NCI-H1417 treated with DMSO at 0.1 percent for 48 hours (cell line): ENCODE measurements at places on chromosomes 6 and 20.

DNA sequence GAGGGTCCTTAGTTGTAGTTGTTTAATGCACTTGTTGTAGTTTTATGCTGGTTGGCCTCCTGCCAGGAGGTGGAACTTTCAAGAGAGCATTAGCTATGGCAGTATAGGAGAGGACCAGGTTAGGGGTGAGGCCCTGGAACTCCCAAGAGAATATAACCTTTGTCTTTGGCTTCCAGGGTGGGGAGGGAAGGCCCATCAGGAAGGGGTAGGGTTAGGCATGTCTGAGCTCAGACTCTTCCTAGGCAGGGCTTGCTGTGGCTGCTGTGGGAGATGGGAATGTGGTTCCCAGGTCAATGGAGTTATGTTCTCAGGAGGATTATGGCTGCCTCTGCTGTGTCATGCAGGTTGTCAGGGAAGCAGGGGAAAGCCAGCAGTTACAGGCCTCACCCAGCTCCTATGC lies 20.0 kb upstream of the GABRR1 start:
- DNase-seq, result no peak

- peak; percentile 55 for DNase-seq
Observed at GRCh38 chr6:56370561-56371211, 123.3 kb upstream of the COL21A1 start.

DNA sequence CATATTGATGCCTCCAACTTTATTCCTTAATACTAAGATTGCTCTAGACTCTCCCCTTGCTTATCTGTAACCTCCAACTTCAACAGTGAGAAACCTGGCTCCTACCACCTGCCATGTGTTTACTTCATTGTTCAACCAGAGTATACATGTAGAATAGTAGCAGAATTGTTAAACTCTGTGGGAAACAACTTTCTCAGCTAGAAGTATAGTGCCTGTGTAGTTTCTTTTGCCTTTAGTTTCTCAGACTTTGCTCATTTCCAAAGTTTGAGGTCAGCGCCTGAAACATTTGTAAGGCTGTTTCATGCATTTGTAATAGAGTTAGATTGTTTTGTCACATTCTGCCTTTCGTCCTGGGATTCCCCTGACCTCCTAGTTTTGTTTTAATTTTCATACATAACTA lies 34.9 kb upstream of the HECA start:
- no peak for DNase-seq

GRCh38 chr20:49615401-49616153 lies 47.6 kb upstream of the PTGIS start:
- DNase-seq, result no peak

- no peak for DNase-seq
Observed at GRCh38 chr6:170260686-170261085, 30.2 kb downstream of the DLL1 start.

DNA sequence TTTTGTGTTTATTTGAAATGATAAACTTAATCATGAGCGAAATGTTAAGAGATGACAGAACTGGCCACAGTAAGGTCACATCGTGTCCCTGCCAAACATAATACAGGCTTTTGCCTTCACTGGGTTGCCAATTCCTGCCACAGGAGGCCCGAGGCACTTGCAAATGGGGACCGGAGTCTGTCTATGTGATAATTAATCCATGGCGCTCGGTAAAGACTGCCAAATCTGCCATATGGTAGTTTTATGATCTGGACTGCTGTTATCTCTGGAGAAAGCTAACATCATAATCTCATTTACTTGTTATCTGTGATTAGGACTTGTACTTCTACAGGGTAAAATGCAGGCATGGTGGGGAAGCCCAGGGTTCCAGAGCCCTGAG lies 170.5 kb upstream of the TSHZ2 start:
- no peak for DNase-seq

DNA sequence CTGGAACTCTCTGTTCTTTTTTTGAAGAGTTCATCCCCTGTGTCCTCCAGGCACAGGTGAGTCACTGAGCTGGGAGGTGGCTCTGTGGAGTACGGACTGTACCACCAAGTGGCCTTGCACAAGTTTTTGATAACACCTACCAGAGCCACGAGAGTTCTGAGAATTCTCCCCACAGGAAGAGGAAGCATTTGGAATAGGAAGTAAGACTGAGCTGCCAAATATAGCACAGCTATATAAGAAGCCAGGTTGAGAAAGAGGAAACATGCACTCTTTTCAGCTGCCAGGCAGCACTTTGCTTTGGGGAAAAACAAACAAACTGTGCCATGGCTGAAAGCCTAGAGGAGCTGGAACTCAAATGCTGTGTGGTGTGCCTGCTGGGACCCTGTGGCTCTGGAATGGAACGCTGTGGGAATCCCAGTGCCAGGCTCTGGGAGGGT lies 70.8 kb upstream of the RIPOR2 start:
- DNase-seq, result no peak

DNA sequence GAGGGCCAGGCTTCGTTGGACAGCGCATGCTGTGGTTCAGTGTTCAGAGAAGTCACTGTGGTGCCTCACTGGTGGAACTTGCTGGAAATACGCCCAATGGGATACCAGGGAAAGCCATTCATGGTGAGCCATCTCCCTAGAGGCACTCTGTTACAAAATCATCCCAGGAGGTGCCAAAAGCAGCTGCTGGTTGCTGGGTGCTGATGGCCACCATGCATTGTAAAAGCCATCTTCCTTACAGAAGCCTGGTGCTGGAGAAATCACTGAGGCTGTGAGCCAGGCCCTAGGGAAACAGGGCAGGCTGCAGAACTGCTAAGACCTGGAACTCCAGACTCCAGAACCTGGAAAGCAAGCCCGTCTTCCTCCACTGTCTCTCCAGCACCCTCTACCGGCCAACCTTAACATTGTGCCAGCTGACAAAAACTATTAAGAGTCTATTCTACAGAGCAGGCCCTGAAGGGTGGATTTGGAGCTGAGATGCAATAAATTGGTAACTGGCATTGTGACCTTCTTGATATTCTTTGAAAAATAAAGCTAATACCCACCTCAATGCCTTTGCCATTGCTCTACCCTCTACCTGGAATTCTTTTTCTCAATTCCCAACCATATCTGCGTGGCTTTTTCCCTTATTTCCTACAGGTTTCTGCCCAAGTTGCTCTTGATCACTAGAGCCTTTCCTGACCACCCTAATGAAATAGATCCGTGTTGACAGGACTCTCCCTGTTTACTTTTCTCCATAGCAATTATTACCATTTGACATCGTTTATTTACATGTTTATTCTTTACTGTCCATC lies 18.5 kb downstream of the SNRPB start:
- peak; percentile 56 for DNase-seq

DNA sequence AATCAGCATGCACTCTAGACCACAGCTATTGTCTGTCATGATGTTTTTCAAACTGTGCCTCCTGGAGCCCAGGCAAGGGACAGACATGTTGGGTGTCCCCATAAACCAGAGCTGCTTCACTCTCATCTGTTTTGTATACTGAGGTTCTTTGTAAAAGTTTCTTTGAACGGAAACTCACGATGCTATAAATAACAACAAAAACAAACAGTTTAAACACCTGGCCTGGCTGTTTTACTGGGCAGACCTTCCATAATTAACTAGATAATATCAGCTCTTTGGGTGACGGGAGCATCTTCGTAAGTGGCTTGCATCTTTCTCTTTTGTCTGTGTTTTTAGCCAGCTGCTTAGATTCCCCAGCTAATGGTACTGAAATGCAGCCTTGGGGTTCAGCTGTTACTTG lies 190.3 kb downstream of the ZDHHC14 start:
- DNase-seq, result no peak

DNA sequence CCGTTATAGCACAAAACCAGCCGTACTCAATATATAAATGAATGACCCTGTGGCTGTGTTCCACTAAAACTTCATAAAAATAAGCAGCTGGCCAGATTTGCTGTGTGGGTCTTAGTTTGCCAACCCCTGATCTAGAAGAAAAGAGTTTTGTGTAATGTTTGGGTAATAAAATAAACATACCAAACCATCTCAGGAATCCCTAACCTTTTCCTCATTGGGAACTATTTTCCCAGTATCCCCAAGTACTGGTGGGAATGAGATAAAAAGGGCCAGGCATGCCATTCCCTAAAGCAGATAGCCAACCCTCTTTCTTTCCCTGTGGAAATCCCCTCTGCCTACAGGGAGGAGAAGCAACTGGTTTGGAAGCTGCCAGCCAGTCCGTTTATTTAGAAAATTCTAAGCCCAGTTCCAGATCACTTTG lies 169.1 kb upstream of the AKAP12 start:
- no peak for DNase-seq

DNA sequence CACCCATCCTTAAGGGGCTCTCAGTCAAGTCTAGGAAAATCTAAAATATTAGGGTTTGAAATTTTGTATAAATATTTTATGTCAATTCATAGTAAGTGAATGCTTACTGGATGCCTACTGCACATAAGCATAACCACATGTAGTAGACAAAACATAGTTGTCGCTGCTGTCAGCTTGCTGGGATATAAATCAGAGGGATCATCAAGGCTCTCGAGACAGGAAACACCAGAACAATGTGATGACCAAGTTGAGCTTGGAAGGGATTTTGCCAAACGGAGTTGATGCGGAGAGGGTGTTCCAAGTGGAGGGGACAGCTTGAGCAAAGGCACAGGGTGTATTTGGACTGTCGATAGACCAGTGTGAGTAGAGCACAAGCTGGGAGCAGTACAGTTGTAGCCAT lies 105.8 kb upstream of the SUPT3H start:
- no peak for DNase-seq

DNA sequence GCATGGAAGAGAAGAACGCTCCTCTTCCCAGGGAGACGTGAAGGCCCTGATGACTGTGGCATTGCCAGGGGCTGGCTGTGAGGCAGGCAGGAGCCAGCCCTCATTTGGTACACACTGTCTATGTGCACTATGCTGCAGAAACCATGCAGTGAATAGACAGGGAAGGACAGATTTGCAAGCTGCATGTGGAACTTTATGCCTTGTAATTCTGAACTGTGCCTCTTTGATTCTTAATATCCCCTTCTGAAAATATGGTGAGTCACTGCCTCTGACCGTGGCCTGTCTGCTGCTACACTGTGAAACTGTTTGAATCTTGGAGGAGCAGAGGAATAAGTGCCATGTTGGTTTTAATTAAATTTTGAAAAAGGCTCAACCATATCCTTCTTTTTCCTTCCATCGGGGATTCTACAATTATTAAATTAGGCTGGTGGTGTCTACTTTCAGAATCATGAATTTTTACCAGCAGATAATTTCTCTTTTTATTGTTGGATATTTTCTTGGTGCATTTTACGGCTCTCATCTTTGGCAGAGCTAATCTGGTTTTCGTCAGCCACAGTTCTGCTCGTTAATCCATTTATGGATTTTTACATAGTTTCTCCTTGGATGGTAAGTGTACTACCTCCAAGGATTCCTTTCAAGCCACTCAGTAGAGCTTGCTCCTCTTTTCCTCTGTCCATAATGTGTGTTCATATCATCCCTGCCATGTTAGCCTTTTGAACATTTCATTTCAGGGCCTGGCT lies 301.0 kb upstream of the SLC35B3 start:
- no peak for DNase-seq

DNA sequence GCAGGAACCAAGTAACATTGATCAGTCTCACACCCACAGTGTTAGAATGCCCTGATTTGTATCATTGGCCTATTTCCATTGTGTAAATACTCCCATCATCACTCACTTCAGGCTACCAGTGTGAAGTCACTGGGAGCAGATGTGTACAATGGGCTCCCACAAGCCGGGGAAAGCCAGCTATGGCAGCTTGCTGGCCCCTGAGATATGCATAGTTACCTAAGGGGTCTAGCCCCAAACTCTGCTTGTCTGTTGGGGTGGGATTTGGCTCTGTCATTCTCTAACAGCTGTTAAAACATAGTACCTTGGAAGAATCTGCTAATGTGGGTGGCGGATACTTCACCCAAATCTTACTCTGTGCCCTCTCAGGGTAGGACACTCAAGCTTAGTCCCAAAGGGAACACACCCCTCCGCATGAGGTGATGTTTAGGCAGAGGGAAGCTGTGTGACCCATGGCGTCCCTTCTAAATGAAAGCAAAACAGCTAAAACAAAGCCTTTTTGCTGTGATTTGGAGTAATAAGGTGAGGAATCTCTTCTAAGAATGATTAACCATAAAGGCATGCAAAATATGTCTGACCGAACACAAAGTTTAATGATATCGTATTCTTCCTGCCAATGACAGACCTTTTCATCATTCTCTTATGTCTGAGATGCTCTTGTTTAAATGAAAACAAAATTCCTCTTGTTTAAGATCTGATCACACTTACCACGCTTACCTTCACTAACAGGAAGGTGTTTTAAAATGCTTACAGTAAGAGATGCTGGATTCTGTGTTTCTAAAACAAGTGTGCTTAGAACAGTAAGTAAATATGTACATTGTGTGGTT lies 45.9 kb upstream of the PXDC1 start:
- DNase-seq, result no peak

DNA sequence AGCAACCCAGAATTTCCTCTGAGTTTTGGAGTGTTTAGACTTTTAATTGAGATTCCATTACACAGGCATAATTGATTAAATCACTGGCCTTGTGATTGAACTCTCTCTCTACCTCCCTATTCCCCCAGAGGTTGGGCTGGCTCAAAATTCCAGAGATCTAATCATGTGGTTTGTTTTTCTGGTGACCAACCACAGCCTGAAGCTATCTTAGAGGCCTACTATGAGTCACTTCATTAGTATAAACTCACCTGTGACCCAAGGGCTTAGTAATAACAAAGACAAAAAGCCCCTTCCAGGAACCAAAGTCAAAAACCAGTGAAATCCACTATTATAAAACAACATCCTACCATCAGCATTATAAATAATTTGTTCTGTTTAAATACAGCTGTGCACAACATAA lies 992.5 kb upstream of the CITED2 start:
- DNase-seq, result no peak

DNA sequence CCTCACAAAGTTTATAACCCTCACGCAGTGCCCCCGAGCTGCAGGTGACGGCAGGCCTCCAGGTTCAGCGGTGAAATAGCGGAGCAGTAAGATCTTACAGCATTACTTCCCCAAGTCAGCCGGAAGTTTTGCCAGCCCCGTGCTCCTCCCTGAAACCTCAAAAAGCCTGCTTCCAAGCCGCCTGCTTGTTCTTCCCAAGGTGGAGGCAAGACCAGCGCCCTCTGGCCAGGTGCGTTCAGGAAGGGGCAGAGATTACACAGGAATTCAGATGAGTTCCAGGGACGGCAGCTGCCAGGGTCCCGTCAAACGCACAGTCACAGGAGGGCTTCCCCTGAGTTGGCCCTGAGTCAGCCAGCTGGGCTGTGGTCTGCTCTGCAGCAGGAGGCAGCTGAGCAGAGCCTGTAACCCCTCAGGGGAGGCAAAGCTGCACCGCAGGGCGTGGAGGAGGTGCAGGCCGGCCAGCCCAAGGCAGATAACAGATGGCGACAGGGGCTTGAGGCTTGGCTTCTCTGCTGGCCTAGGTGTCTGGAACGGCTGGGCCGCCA lies 124.1 kb upstream of the RPS6KA2 start:
- DNase-seq, result no peak

DNA sequence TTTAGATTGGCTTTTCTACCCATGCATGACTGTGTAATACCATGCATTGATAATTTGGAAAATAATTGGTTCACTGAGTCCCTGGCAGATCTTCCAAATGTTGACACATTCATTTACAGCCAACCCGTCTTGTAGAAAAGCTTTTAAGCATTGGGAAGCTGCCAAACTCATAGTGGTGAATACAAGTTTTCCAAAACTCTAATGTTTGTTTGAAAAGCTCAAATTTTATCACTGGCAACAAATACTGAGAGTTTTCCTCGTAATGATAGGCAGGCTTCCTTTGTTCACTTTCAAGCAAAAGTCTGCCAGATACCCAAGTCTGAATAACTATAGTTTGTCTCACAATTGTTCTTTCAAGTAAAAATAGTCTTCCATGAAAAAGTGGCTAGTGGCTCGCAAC lies 143.0 kb downstream of the FIG4 start:
- no peak for DNase-seq
